D721Med (cell line): ENCODE measurements at places on chromosomes 3 and 15.

DNA sequence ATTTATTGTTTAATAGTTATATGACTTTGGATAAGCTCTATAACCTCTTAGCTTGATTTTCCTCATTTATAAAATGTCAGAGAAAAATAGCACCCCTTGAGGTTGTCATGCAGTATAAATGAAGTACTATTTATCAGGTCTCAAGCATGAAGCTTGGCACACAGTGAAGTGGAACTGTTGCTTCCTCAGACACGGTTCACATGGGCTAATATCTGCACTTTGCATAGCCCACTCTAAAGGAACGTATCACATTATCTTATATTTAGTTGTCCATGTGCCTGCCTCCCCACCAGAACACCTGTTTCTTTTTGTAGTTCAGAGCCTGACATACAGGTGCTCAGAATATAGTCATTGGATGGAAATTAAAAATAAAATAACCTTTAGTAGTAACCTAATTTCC, 273.7 kb downstream of the SOX2 start:
- no peak for DNase-seq

- DNase-seq: no peak
Observed at GRCh38 chr3:13518516-13518953, 30.4 kb upstream of the FBLN2 start.

DNA sequence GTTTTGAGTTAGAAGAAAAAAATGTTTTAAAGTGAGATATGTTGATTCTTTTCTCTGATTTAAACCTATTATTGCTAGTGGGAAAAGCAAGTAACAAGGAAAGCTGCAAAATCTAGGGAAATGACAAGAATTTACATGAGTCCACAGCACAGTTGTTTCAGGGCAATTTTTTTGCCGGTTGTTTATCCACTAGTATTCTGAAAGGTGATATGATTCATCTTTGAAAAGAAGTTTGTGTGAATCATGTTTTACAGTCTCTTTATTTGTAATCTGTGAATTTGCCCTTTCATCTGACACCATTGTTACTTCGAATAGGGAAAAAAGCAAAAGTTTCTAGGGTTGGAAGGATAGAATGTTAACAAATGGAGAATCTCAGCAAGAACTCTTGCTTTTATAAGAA, 894.7 kb downstream of the OTOL1 start:
- no peak for DNase-seq

DNA sequence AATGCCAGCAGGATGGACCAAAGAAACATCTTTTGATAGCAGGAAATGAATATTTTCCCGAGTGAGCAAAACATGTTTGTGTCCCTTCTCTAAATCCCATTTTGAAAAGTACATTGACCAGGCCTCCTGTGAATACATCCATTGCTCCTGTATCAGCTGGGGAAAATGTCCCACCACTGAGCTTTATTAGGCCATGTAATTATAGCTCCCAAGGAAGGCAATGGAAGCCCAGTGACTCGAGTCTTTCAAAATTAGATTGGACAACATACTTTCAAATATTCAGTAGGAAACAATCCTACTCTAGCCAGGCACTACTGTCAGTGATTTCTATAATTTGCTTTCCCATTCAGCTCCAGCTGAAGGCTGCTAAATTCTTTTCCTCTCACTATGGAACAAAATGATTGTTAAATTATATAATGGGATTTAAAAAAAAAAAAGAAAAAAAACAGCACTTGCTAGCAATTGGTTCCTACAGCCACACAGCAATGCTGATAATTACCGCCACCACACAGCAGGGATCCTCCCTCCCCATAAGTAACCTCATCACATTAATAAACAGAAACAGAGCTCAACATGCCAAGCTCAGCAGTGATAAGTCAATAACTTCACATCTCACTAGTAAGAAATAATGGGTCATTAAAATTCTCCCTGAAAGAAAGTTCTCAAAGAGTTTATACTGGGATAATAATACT, 172.4 kb upstream of the SLC2A2 start:
- no peak for DNase-seq

DNA sequence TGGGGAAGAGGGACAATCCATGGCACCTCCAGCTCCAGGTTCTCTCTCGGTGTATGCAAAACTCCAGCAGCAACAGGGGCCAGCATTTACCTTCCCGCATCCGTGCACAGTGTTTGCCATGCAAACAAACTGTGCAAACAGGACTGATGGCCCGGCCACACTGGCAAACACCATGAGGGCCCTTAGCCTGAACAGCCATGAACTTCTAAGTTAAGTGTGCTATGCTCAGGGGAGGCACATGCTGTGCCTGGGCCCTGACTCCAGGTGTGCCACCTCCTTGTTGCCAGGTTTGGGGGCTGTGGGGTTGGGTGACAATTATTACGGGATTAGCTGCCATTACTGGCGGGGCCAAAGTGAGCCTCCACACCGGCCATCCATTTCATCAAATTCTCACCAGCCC, 57.5 kb downstream of the CACNA2D2 start:
- DNase-seq: no peak

DNA sequence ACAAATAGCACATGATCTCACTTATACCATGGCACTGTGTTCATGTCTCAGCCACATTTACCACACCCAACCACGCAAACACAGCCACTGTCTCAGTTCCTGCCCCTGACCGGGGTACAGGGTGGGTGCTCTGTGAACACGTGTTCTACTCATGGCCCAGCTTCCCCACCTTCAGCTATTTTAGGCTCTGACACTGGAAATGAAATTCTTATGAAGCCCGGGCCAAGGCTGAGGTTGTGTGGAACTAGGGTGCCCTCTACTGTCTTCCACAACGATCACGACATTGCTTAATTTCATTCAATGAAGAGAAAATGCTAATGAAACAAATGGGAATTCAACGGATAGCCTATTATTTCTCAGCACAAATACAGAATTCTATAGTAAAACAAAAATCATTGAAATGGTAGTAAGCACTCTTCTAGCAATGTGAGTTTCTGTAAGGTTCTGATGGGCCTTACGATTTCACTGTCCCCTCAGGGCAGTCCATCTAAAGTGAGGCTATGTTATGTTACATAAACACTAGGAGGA, 2.1 kb upstream of the GABRA5 start:
- DNase-seq: no peak

- DNase-seq: no peak
Observed at GRCh38 chr3:12894629-12895028, 53.3 kb upstream of the RPL32 start.

DNA sequence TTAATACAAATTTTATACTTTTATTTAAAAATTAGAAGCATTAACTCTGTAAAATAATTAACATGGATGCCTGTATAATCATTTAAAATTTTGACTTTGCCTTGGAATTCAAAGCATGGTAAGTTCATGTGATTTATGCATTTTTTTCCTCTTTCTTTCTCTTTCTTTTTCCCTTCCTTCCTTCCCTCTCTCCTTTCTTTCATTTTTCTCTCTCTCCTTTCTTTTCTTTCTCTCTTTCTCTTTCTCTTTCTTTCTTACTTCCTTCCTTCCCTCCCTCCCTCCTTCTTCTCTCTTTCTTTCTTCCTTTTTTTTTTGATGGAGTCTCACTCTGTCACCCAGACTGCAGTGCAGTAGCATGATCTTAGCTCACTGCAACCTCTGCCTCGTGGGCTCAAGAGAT, 53.8 kb upstream of the P3H2 start:
- DNase-seq: no peak

DNA sequence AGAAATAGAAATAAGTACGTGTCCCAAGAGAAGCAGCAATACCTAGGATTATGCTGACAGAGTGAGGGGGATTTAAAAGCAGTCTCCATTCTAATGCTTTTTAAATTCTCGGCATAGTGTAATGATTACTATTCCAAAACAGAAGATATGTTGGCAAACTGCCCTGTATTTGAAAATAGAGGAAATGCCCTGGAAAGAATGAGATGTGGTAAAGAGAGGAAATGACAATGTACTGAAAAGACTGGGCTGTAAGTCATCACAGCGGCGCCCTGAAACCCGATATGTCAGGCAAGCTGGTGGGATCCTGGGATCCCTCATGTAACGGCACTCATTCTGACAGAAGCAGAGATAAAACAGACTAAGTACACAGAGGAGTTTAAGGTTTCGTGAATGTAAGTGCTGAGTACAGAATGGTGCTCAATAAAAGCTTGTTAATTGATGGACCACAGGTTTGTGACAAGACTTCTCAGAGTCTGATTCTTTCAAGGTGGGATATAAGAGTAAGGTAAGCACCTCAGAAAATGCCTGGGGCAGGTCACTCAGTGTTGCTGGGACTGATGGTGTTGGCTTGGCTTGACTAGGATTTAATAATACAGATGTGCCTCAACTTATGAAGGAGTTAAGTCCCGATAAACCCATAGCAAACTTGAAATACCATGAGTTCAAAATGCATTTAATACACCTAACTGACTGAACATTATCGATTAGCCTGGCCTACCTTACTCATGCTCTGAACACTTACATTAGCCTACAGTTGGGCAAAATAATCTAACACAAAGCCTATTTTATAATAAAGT, 91.4 kb downstream of the NFKBIZ start:
- DNase-seq: no peak

- DNase-seq: no peak
Observed at GRCh38 chr15:65209701-65210643, 1.3 kb downstream of the CILP start.

- no peak for DNase-seq
Observed at GRCh38 chr15:67110361-67110781, 45.0 kb downstream of the SMAD3 start.
